ENCODE measurements at places on chromosomes 11 and 22.

- no peak for DNase-seq
Measured at GRCh38 chr11:67267188-67268080, 1.2 kb downstream of the GRK2 start.

GRCh38 chr11:12281571-12282478 is 95.5 kb upstream of the PARVA start:
- DNase-seq: peak; percentile 79

DNA sequence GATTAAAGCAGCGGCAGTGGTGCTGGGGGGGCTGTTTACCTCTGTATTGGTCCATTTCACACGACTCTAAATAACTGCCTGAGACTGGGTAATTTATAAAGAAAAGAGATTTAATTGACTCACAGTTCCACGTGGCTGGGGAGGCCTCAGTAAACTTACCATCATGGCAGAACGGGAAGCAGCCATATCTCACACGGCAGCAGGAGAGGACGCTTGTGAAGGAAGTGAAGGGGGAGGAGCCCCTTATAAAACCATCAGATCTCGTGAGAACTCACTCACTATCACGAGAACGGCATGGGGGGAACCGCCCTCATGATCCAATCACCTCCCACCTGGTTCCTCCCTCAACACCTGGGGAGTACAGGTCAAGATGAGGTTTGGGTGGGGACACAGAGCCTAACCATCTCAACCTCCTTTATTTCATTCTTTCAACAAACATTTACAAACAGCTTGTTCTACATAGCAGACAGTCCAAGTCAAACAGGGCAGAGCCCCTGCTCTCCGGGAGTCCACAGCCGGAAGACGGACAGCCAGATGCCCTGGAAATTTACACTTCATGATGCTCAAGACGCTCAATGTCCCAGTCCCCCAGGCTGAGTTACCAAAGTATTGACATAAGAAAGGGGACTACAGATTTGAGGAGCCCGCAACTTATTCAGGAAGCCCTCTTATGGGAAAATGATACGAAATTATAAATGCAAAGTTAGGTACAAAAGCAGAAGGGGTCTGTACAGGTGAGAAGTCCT is 26.3 kb upstream of the HMGXB4 start:
- DNase-seq: no peak

DNA sequence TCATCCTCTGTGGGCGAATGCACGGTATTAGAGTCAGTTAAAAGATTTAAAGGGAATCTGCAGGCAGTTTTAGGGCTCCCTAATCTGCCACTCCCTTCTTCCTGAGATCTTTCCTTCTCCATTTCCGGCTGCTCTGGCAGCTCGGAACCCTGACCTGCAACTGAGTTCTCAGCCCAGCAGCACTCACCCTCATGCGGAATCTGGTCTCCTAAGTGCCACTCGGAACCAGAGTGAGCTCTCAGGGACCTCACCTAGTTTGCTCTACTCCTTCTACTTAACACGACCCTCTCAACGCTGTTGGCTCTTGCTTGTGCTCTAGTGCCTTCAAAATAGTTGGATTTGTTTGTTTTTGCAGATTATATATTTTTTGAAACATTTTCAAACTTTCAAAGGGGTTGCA is 19.3 kb upstream of the IL10RA start:
- no peak for DNase-seq

DNA sequence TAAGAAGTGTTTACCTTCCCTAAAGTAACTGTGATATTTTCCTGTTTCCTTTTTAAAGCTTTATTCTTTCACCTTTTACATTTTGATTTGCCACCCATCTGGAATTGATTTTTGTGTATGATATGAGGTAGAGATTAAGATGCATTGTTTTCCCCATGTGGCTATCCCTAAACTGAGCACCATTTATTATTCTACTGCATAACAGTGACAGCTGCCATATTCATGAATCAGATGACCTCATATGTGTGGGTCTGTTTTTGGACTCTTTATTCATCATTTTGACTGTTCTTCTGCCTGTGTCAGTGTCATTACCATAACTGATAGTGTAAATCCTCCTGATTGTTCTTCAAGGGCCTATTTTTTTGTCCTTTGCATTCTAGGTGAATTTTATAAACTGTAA is 50.8 kb downstream of the HIPK3 start:
- DNase-seq: no peak

- no peak for DNase-seq
Measured at GRCh38 chr22:38191731-38192474, 9.9 kb upstream of the MAFF start.

- DNase-seq: no peak
Measured at GRCh38 chr11:112096194-112096593, 9.5 kb downstream of the SDHD start.

Data from caudate nucleus (tissue), 63 donors.